ENCODE measurements at places on chromosomes 13 and 19. TPM values are rescaled to one million over a fixed set of nuclear protein-coding genes. Genes with fewer than 3 reads are reported as not detected.

- no peak for DNase-seq
Observed at GRCh38 chr19:7640803-7641202, 3.9 kb downstream of the STXBP2 start.

DNA sequence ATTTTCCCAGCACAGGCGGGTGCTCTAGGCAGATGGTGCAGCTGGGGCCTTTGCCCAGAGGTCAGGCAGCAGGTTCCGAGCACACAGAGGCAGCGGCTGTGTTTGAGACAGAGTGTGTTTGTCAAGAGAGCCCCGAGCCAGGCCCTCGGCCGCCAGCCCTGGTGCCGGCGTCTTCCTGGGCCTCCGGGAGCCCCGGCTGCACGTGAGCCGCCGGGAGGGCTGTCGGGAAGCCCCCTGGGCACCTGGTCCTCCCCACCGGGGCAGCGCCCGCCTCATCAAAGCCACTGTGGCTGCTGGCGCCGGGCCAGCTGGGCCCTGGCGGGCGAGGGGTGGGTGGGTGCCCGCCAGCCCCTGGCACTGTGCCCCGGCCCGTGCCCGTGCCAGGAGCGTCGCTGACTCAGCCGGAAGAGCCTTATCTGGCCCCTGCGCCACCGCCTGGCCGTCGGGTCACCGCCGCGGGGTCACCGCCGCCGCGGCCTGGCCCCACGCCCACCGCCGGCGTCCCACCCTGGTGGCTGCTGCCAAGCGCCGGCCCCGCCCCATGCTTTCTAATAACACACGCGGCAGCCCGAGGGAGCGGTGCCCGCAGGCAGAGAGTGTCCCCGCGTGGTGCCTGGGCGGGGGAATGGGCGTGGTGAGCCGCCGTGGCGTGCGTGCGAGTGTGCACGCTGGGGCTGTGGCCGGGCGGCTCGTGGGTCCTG, 14.9 kb downstream of the ARID3A start:
- DNase-seq, result peak; percentile 66

- DNase-seq, result no peak
Observed at GRCh38 chr13:95250961-95251360, 50.3 kb downstream of the ABCC4 start.

DNA sequence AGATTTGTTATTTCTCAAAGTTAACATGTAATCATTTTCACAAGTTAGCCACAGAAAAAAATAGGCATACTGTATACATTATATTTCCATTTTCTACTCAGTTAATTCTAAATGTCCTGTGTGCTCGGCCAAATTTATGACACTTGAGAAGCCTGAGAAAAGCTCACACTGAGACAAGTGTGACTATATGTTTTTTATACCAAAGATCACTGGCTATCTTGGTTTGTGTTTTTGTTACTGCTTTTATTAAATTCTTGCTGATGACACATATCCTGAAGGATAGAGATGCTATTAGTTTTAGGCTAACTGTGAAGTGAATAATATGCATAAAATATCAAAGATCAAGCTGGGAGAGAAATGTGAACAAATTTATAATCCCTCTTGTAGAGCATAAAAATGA, 49.3 kb upstream of the IL17D start:
- DNase-seq, result peak; percentile 73

DNA sequence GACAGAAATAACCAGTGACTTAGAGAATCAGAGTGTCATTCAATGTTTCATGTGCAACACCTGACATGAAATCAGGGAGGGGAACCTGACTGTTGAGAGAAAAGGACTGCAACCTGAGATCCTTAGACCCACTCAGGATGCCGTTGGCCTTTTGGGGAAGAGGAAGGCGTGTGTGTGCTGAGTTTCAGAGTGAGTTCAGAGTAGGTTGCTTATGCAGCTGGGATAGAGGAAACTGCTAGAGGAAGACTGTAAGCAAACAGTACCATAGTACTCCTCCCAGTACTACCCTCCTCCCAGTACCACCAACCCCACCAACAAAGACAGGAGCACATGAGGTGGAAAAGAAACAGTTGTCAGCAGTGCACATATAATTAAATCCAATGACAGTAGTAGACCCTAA, 63.7 kb downstream of the KL start:
- DNase-seq, result no peak

DNA sequence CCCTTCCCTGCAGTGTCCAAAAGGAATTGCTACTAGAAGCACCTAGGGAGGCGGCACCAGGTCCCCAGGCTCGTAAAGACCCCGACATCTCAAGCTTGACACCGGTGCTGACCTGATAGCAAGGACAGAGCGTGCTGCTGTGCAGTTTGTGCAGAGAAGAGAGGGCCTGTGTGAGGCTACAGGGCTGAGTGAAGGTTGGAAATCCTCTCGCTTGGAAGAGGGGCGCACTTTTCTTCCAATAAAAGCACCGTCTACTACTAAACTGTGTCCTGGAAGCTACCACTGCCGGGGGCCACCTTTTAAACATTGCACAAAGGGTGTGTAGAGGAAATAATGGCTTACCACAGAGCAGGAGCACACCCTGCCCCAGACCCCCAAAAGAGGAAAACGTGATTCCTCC, 11.0 kb downstream of the TMEM272 start:
- DNase-seq, result no peak

- DNase-seq, result peak; percentile 30
Observed at GRCh38 chr19:56839652-56840450, 675 bp downstream of the PEG3 start.

DNA sequence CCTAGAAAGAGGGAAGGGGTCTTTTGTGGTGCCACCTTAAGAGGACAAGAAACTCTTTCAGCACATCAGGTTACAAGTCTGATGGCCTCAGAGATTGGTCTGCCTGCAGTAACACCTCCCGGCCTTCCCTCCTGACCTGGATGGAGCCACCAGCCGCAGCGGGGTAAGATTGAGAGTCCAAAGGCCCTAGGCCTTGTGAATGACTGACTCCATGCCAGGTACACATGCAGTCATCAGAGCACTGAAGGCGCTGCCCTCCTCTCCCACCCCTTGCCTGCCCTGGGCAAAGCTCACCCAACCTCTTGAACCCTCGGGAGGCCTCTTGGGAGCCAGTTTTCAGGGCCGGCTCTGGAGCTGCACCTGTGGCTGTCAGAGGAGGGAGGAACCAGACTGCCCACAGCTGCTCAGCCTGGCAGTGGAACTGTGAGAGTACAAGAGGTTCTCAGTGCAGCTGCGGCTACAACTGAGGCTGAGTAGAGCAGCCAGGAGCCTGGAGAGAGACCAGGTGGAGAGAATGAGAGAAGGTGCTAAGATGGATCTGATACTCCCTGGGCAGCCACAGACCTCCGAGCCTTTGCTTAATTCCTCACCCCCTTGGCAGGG, 23.8 kb upstream of the C13orf42 start:
- no peak for DNase-seq

DNA sequence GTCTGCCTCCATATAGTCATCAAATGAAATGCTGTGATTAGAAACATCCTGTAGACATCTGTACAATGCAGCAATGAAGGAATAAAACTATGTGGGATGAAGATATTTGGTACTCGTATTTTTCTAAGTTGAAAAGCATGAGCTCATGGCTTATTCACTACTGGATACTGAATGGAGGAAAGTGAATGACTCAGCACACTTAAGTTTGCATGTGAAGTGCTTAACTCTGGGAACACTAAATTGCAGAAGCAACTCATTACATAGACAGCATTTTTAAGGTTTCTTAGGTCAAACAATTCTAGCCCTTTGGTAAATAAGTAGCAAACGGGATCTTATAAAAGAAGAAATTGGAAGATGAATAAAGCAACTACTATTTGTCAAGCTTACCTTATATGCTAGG, 429.0 kb upstream of the MIR17HG start:
- DNase-seq, result no peak

DNA sequence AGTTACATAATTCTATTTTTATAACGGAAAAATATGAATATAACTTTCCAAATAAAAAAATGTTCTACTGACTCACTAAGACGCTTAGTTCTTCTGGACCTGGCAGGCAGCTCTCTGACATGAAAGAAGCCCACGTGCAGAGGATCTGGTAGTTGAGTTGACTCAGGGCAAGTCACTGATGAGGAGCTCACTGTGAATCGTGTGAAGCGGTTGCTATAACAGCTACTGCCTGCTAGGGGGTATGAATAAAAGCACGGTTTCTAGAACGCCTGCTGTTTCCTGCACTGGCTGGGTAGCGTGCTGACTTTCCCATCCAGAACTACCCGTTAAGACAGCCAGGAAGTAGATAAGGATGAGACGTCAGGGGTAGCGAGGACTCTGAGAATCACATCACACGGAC, 54.7 kb upstream of the WASF3 start:
- DNase-seq, result no peak

GRCh38 chr13:42752731-42753130, 28.7 kb upstream of the FAM216B start:
- no peak for DNase-seq

DNA sequence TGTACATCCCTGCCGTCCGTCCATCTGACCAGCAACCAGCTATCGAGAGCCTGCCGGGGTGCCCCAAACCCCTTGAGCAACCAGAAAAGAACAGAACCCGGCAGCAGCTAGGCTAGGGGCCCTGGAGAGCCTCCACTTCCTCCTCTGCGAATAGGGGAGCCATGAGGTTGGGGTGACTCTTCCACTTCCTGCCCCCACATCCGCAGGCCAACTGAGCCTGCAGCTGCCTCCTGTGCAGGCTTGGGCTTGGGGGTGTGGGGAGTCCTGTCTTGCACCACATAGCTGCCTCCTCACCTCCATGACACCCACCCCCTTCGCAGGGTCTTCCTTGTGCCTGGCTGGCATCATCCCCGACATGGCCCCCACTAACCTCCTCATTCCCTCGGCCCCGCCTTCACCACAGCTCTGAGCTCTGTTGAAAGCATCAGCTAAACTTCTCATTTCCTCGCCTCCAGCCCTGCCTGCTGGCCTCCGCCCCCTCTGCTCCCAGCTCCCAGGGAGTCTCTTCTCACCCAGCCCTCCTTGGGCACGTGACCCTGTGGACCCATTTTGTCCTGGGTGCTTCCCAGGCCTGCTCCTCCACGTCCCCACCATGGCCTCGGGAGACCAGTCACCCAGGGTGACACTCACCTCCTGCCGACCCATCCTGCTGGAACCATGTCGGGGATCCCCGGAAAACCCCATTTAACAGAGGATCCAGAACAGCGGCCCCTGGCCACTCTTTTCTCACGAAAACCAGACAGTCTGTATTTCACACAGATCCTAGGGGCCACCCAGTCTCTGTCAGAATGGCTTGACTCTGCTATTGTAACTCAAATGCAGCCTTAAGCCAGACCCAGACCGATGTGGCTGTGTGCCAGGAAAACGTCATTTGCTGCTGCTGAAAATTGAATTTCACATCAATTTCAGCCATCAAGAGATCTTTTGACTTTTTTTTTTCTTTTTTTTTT, 50.4 kb downstream of the MYO9B start:
- peak; percentile 37 for DNase-seq

DNA sequence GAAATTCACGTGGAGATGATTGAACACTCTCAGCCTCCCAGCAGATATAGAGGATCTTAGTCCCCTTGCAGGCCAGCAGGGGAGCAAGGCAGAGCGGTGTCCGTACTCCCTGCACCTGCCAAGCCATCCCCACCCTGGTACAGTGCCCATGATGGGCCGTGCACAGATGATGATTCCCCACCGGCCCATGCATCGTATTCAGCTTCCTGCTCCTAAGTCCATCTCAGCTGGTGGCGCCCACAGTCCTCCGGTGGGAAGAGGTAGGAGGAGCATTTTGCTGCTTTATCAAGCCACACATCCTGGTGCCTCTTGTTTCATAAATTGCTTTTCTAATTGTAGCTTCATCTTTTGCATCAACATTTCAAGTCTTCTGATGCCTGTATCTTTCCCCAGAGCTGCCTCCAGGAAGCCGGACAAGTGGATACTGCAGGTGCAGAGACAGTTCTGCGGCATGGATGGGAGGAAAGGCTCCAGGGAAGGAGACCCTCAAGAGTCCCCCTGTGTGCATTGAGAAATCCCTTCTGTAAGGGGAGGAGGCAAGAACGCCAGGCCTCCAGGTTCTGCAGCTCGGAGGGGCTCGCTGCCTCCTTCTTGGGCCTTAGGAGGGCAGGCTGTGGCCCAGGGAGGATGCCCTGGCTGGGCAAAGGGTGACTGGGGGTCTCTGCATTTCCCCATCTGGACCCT, 55.3 kb downstream of the F2RL3 start:
- no peak for DNase-seq

DNA sequence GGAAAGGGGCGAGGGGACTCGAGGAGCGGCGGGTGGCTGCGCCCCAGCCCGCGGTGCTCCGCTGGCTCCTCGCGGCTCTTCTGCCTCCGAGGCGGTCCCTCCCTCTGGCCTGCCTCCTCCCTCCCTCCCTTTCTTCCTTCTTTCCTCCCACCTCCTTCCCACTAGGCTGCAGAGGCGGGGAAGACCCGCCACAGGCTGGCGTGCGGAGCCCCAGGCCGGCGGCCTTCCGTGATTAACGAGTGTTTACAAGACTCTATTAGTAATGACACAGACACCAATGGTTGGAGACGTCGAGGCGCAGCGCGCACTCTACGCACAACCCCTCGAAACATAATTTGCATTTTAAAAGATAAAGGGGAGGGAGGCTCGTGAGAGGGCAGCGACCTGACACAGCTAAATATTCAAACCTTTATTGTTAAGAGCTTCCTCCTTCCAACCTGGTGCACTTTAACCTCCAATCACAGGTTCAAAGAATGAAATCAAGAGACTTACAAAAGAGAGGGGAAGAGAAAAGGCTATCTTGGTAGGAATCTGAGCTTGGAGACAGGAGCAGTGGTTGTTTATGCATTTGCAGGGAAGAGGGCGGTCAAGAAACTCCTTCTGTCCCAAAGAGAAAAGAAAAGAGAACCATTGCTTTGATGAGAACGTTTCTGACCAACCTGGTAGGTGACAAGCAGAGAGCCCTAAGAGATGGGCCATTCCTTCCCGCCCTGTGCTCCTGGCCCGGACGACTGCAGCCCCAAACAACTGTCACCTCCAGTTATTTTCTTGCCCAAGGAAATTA, at the start of gene CDX2:
TSS of gene CDX2 (minus strand) at position 234 of the 784 bp plus-strand sequence. CDS start 309 bp downstream, outside the sequence.
- DNase-seq, result no peak

The CRLF1 gene
- 0.13 TPM for total RNA-seq

The ZSCAN5B gene
- not detected for total RNA-seq

The B3GNT8 gene
- 2.9 TPM for total RNA-seq

The LYPD5 gene
- total RNA-seq, result 0.39 TPM

The ZNF440 gene
- 5.9 TPM for total RNA-seq

The GSX1 gene
- not detected for total RNA-seq

The FUT1 gene
- 7.7 TPM for total RNA-seq

The UBE2S gene
- 40.6 TPM for total RNA-seq
